Gastrocnemius medialis (tissue), 4 donors: ENCODE measurements at places on chromosomes 11 and 22. TPM values are rescaled to one million over a fixed set of nuclear protein-coding genes. Genes with fewer than 3 reads are reported as not detected.

The CRYBB2 gene
- not detected for total RNA-seq

The SLC25A45 gene
- 5.5 TPM for total RNA-seq

The KCNQ1 gene
- total RNA-seq, result 1.00 TPM

The DKK3 gene
- 7.6 TPM for total RNA-seq

The APOL5 gene
- total RNA-seq, result not detected

The ARFIP2 gene
- total RNA-seq, result 25.6 TPM

The CLMP gene
- 2.3 TPM for total RNA-seq

DNA sequence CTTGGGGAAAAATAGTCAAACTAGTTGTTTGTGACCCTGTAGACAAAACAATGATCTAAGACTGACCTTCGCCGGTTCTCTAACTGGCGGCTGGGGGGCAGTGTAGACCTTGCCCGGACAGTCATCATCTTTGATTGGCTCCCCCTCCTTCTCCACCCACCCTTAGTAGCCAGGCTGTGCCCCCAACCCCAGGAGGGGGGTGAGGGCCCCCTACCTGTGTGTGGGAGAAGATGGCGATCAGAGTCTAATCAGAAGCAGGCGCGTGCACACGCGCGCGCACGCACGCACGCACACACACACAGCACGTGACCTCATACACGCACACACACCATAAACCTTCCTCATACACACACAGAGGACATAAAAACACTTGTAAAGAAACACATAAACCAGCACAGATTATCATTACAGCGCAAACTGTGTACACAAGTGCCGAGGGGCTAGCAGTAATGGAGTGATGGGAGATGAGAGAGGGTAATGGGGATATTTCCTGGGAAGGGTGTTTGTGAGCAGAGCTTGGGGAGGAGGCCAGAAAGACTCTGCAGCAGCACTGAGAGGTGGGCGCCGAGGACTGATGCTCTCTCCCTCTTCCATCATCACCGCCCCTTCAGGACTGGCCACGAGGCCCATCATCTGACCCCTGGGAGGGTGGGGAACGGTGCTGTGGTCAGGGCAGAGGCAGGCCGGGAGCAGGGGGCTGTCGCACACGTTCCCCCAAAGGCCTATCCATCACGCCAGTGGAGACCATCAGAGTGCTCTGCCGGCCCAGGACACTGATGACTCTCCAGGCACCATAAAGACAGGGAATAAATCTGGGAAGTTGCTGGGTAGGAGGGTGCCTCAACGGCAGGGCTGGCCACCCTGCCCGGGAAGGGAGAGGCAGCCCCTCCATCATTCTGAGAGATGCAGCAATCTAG is 12.2 kb downstream of the NECTIN1 start:
- DNase-seq, result no peak

The SPI1 gene
- 7.0 TPM for total RNA-seq

DNA sequence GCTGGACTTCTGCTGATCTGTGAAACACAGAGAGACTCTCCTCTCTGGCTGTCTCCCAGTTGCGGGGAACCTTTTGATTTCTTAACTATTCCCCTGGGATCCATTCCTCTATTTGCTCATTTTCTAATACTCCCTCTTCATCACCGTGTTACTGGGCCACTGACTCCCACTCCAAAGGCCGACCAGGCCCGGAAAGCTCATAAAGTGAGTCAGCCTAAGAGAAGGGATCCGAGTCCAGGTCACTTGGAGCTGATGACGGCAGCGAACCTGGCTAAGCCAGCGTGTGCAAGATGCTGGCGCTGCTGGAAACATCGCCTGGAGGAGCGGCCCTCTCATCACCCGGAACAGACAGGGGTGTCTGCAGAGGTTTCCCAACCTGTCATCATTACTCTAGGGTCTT is 112.8 kb downstream of the FBXO7 start:
- peak; percentile 40 for DNase-seq

The REXO2 gene
- 106 TPM for total RNA-seq

The RASSF7 gene
- total RNA-seq, result 0.68 TPM

- DNase-seq, result no peak
These were observed 76.5 kb downstream of the C11orf91 start for GRCh38 chr11:33624083-33624482.

GRCh38 chr11:75858613-75859012 is 43.6 kb downstream of the UVRAG start:
- no peak for DNase-seq

- DNase-seq, result no peak
These were observed at the start of gene FXYD6 for GRCh38 chr11:117876341-117877119. FXYD6 (minus strand) TSS chr11:117876658; CDS start chr11:117842776, 33,882 bp downstream.

The E2F8 gene
- 0.39 TPM for total RNA-seq

DNA sequence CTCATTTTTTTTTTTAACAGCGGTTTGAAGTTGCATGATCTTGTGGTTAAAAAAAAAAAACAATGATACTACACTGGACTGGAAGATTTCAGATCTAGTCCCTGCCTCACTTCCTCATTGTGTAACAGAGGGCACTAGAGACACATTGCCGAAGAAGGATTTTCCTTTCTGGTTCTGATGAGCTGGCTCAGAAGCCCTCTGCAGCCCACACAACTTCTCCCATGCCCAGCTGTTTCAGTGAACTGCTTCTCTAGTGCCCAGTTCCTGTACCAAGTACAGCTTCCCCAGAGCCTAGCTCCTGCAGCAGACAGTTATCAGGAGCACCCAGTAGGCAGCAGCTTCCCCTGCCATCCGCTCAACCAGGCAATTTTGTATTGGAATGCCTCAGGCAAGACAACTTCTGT is 29.5 kb upstream of the ANO5 start:
- peak; percentile 16 for DNase-seq

- no peak for DNase-seq
These were observed 95.3 kb downstream of the MED15 start for GRCh38 chr22:20602609-20603164.

The FZD4 gene
- total RNA-seq, result 52.2 TPM

DNA sequence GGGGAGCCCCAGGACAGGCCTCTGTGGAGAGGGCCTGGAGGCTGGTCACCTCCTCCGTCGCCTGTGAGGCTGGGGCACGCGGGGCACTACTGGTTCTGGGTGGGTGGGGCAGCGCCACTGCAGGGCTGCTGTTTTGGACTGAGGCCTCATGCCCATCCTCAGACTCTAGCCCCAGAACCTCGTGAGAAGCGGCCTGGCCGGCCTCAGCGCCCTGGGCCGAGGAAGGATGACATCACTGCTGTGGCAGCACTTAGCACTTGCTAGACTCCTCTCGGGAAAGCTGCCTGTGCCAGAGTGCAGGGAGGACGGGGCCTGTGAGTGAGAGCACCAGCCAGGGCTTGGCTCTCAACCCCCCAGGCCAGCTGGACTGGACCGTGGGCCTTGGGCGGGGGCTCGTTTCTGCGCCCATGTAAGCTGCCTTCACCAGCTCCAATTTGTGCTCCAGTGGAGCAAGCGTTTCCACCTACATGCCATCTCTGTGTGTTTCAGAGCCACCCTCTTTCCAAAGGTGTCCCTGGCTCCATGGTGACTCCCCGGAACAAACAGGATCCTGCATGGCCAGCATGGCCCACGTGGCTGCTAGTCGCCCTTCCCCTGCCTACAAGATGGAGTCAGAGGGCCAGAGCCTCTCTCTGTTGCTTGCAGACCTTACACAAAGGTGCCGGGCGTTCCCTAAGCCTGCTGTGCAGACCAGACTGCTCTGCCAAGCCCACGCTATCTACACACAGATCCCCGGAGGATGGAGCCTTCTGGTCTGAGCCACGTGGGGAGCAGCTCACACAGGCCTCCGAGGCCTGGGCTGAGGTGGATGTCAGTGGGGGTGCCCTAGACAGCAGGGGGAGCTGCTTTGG is 102.9 kb downstream of the CTTN start:
- DNase-seq, result no peak

GRCh38 chr11:123386796-123387510 is 43.1 kb upstream of the GRAMD1B start:
- no peak for DNase-seq

DNA sequence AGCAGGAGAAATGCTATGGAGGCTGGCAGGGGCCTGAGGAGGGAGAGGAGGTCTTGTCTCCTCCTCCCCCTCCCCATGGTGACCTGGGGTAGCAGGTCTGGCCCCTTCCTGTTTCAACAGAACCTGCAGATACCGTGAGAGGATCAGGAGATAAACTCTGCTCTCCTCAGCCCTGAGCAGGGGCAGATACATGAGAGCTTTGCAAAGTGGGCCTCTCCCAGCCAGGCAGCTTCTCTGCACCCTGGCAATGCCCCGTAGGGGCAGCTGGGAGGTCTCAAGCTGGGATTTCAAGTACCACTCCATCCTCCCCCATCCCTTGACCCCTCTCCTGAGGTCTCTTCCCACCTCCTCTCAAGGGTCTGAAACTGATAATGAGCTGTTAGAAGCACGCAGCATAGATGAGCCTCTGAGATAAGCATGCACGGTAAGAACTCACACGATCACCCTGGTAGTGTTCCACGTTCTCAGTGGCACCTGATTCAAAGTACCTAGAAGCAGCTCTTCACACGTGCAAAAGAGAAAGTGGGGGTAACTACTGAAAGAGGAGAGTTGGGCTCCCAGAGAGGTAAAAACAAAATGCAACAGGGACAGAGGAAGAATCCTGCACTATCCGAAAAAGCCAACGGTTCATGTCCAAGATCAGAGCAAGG is 4.9 kb upstream of the CCDC86 start:
- DNase-seq, result no peak

DNA sequence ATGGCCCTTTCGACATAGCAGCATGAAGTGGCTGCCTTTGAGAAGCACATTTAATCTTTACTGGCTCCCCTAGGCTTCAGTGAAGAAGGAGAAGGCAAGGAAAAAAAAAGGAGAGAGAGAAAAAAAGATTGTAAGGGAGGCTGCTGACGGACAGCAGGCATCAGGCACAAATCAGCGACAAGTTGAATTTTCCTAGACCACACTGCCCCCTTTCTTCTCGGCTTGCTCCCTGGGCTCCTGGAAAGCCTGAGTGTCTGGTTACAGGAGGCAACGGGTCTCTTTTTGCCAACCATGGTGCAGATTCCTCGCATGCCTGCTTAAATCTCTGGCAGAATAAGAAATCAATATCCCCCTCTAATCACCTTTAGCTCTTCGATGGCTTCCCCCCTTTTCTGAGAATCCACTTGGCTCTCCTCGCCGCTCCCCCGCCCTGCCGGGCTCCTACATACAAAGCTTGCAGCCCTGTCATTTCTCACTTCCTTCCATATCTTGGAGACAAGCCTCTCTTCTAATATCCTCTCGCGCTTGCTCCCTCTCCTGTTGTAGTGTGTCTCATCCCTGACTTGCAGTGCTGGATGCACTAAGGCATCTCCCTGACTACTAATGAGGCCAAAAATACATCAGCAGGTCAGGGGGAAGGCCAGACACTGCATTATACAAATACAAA is 14.3 kb downstream of the BLID start:
- peak; percentile 65 for DNase-seq
